ENCODE measurements at places on chromosomes 4 and X.

GRCh38 chr4:2756691-2757350 lies 685 bp upstream of the TNIP2 start:
- DNase-seq, result no peak

GRCh38 chr4:8840006-8840793 lies 31.4 kb downstream of the HMX1 start:
- no peak for DNase-seq

- DNase-seq, result no peak
Observed at GRCh38 chr4:825063-825970, 612 bp downstream of the CPLX1 start.

DNA sequence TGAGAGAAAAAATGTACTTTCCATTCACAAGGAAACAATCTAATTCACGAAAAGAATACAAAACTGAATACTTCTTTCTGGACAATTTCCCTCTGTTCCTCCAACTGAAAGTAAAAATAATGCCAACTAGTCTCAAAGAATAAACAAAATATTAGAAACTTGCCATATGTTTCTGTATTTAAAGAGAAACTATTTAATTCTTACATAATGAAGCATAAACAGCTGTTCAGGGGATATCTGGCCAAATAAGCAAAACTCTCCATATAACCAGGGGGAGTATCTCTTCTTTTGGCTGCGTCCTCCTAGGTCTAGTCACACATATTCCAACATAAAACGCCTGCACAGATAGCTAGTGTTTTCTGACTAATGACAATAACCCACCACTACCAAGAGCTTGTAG lies 805 bp downstream of the GATB start:
- no peak for DNase-seq

- DNase-seq, result no peak
Observed at GRCh38 chrX:129496625-129497024, 26.7 kb downstream of the SMARCA1 start.

GRCh38 chrX:12153741-12154140 lies 15.5 kb downstream of the FRMPD4 start:
- no peak for DNase-seq

DNA sequence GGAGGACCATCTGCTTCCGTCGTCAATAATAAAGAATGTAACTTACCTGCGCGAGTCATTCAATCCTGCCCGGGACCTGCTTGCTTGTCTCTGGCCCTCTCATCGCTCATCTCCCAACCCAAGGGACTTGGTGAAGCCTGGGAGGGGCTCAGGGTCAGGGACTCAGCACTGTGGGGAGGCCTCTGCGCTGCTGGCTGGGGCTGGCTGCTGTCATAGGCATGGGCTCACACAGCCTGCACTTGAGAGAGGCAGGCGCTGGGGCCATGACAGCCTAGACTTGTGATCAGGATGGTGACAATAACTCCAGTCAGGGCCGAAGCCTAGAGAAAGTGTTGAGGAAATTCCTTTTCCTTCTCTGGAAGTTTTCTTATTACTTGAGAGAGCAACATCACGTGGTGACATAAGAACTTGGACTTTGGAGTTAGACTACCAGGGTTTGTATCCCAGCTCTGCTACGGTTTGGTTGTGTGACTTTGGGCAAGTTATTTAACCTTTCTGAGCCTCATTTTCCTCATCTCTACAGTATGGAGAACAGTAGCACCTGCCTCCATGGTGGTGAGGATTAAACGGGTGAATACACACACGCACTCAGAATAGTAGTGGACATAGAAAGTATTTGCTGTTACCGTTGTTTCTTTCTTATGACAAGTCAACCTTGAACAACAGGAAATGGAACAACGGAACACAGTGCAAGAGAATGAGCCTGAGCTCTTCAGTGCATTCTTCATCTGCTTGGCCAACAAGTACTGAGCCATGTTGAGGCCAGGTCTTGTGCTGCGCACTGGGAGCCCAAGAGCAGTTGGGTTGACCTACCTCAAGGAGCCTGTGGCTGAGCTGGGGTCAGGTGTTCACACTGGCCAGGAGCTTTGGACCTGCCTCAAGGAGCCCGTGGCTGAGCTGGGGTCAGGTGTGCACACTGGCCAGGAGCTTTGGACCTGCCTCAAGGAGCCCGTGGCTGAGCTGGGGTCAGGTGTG lies 60.5 kb downstream of the TBC1D14 start:
- no peak for DNase-seq

DNA sequence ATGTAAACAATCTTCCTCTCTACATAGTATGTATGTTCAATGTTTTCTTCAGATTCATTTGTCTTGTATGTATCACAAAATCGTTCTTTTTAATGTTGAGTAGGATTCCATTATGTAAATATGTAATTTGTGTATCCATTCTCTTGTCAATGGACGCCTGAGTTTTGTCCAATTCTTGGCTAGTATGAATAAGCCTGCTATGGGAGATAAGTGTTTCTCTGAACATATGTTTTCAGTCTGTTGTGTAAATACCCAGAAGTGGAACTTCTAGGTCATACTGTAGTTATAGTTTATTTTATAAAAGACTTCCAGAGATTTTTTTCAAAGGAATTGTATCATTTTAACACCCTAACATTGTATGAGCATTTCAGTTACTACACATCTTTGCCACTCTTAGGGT lies 2.8 kb downstream of the SMIM31 start:
- no peak for DNase-seq

DNA sequence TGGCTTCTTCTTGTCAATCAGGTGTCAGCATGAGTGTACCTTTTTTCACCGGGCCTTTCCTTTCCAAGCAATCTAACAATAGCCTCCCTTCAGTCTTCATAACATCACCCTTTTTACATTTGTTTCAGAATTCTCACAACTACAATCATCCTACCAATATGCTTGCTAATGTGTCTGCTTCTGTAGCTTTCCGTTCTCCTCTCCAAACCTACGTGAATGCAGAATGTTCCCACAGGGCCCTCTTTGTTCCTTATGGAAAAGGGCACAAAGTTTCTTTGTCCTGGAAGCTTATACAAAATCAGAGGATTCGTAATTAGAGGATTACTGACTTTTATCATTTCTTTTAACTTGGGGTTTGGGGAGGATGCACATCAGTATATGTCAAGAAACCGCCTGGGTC lies 461.8 kb downstream of the CENPC start:
- no peak for DNase-seq

DNA sequence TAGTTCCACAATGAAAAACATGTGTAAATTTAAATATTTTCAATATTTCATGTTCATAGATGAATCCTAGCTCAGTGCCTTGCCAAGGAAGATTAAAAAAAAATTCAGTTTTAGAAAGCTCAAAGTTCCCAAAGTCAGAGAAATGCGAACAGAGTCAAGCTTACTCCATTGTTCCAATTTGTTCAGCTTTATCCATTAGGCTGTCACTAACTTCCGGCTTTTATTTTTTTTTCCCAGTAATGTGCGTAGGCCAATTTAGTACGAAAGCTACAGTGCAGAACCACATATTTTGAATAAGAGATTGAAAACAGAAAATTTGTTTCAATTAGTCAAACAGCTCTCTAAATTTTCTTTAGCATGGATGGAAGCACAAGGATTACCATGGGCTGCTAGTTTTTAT lies 23.1 kb upstream of the KLHL2 start:
- DNase-seq, result no peak

- DNase-seq, result no peak
Observed at GRCh38 chrX:7570432-7571029, 272.4 kb upstream of the VCX start.

DNA sequence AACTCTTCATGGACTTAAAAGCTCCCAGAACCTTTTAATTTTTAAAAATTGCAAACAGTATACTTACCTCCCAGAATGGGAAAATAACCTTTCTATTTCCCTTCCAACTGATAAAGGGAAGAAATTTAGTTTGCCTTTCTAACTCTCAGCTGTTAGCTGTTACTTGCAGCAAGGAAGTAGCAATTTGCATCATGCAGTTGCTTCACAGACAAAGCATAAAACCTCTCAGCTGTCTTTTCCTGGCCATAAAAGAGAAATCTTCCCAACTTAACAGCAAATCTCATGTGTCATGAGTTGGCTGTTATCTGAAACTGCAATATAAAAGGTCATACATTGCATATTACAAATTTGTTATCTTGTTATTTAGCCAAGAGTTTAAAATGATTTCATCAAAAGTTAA lies 18.4 kb downstream of the C4orf17 start:
- DNase-seq, result no peak

DNA sequence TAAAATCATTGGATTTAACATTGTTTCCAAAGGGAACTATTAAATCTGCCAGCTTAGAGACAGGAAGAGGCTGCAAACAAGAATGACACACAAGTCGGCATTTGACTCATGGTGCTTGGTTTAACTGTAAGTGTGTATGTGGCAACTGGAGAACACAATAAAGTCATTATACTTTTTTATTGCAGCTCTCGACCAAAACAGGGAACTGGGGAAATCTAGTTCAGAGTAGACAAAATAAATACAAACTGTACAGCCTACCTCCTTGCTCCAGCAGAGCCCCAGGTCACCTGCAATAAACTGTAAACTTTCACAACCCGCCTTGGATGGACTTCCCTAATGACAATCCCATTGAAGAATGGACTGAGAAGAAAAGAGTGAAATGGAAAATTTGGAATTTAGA lies 24.0 kb downstream of the NPY5R start:
- DNase-seq, result no peak

DNA sequence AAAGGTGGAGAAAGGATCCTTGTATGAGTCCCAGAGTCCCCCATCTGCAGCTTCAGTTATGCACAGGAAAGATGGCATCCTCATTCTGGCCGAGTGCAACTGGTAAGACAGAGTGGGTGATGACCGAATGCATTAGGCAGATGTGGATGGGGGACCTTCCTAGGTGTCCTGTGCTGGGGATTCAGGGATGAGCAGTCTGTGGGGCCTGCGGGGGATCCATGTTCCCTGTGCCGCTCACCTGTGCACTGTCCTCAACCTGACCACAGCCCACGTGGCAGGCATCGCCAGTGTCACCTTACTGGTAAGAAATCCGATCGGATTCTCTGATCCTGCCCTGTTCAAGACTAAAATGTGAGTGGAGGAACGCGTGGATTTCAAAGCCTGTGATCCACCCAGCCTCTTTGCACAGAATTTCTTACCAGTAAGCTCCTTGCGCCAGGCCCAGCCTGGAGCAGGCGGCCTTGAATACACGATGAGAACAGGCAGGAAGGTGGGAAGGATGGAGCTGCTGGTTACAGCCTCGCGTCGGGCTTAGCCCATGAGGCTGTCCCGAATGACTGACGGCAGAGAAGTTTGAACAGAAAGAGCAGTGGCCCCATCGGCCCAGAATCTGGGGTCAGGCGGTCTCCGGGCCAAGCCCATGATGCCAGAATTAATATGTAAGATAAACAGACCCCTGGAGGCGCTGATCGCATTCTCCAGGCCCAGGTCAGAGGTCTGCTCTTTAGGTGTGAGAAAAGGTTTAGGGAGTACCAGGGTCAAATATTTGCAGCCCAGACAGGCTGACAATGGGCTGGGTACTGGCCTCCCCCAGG lies 56.5 kb downstream of the CPZ start:
- no peak for DNase-seq

DNA sequence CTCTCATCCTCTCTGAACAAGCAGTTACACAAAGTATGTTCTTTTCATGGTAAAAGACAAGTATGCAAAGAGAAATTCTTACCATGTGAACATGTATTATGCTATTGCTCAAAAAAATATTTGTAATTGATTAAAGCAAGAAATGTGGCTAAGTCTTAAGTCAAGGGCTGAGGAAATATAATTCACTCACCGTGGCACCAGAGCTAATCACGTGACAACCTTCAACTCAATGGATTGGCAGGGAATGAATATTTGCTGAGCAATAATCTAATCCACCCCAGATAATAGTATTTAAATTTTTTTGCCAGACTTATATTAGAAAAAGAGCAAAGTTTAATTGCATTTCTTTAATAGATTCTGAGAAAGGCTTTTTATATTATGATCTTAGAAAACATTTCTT lies 310.2 kb downstream of the HS3ST1 start:
- no peak for DNase-seq

GRCh38 chrX:46750889-46751288 lies 8.0 kb downstream of the SLC9A7 start:
- no peak for DNase-seq

- DNase-seq, result no peak
Observed at GRCh38 chrX:100975212-100975611, 5.7 kb downstream of the ARL13A start.

GRCh38 chr4:114078636-114079035 lies 99.2 kb upstream of the ARSJ start:
- DNase-seq, result no peak

GRCh38 chr4:2411786-2412510 lies 6.5 kb downstream of the ZFYVE28 start:
- DNase-seq, result no peak

- DNase-seq, result no peak
Observed at GRCh38 chr4:162457071-162457865, 293.5 kb upstream of the FSTL5 start.

- DNase-seq, result no peak
Observed at GRCh38 chrX:84187533-84188319, at the start of gene RPS6KA6. Gene RPS6KA6 (minus strand): TSS chrX:84188199. CDS start chrX:84187899, 300 bp downstream.

DNA sequence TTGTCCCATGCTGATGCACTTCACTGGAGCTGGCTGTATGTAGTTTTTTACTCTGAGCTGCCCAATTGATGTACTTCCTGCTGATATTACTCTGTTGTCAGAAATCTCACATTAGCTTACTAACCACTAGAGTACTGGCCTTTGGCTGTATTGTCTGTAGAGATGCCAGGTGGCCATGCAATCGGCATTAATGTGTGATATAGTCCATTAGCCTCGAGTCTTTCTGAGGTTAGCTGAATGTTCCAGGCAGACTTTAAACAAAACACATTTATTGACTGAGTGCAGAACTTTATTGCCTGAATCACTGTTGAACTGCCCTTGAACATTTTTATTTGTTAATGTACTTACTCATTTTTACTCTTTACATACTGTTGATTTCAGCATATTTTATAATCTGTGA lies 335.2 kb downstream of the PCDH10 start:
- DNase-seq, result no peak

GRCh38 chr4:108890484-108890881 lies 127.6 kb upstream of the ETNPPL start:
- DNase-seq, result no peak

DNA sequence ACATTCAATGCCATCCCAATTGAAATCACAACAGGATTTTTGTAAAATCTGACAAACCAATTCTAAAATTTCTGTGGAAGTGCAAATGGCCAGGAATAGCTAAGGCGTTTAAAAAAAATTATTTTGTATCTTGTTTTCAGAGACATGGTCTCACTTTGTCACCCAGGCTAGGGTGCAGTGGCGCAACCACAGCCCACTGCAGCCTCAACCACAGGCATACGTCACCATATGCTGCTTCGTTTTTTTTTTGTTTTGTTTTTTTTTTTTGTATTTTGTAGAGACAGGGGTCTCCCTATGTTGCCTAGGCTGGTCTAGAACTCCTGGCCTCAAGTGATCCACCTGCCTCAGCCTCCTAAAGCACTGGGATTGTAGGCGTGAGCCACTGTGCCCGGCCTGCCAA lies 24.5 kb downstream of the ZNF41 start:
- DNase-seq, result no peak

DNA sequence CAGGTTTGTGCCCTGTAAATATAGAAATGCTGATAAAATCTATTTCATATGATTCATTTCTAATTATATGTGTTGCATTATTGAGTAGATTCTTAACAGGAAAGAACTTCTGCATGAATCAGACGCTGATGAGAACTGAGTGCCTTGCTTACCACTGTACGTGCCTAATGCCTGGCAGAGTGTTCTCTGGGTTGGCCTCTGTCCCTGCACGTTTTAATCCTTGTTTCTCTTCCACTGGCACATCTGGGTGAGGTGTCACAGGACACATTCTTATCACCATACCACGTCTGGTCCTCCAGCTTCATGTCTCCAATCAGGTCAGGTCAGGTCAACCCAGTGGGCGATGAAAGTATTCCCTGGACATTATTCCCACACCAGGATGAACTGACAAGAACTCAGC lies 53.6 kb downstream of the KLF3 start:
- DNase-seq, result no peak

GRCh38 chr4:126799416-126799815 lies 833.3 kb upstream of the INTU start:
- DNase-seq, result no peak

Data from activated CD4-positive, alpha-beta T cell treated with anti-CD3 and anti-CD28 coated beads, Interleukin-2, amount 50 U/mL, for 4 hours (primary cell).